ENCODE measurements at places on chromosomes 3 and 15.

GRCh38 chr3:23676093-23676492 lies 129.7 kb upstream of the UBE2E1 start:
- DNase-seq: no peak

GRCh38 chr3:100044369-100044768 lies 69.9 kb downstream of the FILIP1L start:
- DNase-seq: no peak

DNA sequence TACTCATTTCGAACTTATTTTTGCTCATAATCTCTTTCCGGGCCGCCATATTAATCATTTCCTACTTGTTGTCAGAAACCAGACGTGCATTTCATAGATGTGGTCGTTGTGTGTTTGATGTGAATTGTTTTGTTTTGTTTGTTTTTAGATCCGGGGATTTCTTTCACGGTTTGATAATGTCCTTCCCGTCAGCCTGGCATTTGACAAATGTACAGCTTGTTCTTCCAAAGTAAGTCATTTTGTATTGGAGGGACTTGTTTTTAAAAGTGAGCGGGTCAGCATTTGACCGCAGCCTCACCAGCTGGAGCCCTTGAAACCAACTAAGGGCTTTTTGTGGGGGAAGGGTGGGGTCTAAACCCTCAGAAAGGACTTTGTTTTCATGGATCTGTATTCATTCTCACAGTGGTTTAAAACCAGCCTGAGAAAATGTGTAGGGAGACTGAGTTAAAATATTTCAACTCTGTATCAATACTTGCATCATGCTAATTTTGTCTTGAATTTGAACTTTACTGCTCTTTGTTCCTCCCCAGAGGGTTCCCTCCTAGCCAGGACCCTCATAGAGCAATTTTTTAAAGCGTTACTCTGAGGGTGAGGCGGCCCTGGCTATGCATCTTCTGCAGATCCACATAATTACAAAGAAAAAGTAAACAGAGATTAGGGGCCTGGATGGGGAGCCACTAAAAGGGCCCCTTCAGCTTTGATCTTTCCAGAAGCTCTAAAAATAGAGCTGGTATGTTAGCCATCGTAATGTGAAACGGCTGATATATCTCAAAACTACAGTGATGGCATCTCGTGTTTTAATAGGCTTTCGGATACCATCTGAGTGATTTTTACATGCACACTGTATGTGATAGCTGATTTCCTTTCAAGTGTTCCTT lies 107.9 kb downstream of the ATG7 start:
- DNase-seq: no peak

- DNase-seq: no peak
These were observed 88.5 kb downstream of the XXYLT1 start for GRCh38 chr3:195182470-195182795.

DNA sequence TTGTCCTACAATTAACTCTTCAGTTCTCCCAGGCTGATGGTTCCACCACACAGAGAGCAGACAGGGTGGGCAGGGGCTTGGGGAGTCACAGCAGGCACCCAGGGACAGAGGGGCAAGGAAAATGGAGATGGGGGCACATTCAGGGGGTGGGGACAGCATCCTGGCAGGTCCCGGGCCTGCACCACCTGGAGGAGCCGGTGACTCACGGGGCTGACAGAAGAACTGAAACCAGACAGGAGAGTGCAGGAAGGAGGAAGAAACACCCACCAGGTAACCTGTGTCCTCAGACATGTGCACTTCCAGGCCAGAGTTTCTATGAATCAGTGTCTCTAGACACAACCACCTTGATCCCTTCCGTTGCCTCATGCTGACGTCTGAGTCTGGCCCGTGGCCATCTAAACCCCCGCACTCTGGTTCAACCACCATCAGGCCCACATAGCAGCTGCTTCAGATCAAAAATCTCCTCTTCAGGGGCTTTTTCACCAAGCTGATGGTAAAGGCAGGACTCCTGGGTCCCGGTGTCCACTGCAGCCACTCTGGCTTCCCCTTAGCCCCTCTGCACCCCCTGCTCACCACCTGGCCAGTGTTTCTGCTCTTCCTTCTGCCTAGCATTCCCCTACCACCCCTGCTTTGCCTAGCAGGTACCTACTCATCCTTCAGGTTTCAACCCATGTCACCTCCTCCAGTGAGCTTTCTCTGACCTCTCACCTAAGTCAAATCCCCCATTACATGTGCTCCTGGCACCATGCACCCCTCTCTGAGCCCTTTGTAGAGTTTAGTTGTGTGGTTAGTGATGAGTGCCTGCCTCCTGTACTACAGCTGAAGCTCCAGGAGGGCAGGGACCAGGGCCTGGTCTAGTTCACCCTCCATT lies 16.5 kb upstream of the CYP11A1 start:
- DNase-seq: peak; percentile 63

- peak; percentile 14 for DNase-seq
These were observed 400.2 kb upstream of the TBL1XR1 start for GRCh38 chr3:177597311-177598096.

GRCh38 chr3:194262176-194262924 lies 88.8 kb downstream of the CPN2 start:
- no peak for DNase-seq

DNA sequence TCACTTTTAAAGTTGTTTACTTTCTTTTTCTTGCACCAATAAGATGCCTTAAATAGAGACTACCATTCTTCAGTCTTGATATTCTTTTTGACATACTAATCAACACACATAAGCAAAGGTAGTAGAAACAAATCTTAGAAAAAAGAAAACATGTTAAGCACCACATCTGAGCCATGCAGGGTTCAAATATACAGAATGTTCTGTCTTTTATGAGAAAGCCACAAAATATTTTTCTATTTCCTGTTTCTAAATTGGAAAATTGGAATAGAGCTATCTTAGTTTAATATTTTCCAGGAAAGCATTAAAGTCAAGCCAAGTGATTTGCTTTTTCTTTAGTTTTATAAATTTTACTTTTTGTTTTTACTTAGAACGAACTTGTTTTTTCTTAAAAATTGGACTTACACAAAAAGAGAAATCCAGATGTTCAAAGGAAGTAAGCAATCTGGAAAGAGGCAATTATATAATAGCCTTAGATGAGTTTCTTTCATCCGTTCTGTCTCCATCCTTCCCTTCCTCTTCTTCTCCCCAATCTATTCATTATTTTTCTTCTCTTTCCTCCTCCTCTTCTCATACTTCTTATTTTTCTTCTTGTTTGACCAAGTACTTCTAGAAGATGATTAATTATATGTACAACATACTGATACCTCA lies 731.7 kb downstream of the SQOR start:
- no peak for DNase-seq

DNA sequence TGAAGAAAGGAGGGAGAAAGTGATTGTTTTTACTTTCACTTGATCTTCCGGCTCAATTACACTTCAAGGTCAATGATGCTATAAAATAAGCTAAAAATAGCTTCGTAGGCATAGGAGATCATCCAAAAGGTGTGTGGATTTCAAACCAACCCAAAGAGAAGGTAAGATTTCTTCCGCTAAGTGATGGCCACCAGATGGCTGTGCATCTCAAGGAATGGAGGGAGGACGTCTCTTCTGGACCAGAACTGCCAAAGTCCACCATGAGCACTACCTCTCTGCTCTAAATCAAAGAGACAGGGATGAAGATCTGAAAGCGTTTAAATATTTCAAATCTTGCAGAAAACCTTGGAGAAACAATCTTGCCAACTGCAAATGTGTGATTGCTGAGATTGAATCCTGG lies 199.1 kb upstream of the ZPLD1 start:
- peak; percentile 35 for DNase-seq

GRCh38 chr3:180282386-180282785 lies 245.6 kb upstream of the PEX5L start:
- no peak for DNase-seq

GRCh38 chr3:175914785-175915184 lies 1055.7 kb downstream of the NAALADL2 start:
- no peak for DNase-seq

DNA sequence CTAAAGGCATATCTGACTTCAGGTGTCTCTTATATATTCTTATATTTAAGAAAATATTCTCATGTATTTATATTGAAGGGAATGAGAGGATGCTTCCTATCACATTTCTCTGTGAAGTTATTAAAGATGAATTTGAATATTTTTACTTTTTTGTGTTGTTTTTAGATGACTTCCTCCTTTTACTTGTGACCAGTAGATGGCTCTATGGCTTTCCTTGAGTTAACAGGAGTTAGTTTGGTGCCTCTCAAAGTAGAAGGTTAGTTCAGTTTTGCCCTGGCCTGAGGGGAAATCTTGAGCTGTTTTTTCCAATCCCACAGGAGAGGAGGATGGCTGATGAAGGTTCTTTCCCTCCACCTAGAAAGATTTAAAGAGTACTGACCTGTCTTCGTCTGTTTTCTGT lies 80.7 kb downstream of the SQOR start:
- no peak for DNase-seq

GRCh38 chr3:46934498-46935167 lies 41.9 kb downstream of the CCDC12 start:
- DNase-seq: no peak

DNA sequence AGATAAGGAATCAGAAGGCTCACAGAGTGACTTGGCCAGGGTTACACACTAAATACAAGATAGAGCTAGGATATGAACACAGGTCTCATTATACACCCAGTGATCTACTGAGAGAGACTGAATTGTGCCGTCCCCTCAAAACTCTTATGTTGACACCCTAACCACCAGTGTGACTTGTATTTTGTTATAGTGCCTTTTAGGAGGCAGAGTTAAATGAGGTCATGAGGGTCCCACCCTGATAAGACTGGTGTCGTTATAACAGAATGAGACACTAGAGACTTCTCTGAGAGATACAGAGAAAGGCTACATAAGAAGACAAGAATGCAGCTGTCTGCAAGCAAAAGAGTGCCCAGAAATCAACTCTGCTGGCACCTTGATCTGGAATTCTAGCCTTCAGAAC lies 12.6 kb downstream of the KPNA1 start:
- DNase-seq: no peak

GRCh38 chr3:158403013-158403412 lies 168.0 kb upstream of the MLF1 start:
- DNase-seq: no peak

- peak; percentile 3 for DNase-seq
These were observed 6.1 kb upstream of the CHST14 start for GRCh38 chr15:40464595-40465185.

GRCh38 chr15:101004500-101004899 lies 85.3 kb downstream of the LRRK1 start:
- DNase-seq: no peak

DNA sequence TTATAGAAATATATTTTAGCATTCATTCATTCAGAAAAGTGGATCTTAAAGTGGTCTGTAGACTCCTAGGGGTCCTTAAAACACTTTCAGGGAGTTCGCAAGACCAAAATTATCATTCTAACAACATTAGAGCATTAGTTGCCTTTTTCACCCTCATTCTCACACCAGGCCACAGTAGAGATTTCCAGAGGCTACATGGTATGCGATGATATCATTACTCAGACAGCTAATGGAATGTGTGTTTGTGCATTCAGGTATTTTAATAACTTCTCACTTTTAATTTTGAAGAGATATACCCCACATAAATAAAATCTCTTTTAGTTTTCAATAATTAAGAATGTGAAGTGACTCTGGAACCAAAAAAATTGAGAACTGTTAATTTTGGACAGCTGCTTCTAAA lies 206.9 kb downstream of the NSUN3 start:
- DNase-seq: no peak

GRCh38 chr3:187931101-187931500 lies 185.8 kb upstream of the BCL6 start:
- DNase-seq: no peak

- no peak for DNase-seq
These were observed 216.0 kb downstream of the DIPK2A start for GRCh38 chr3:144187531-144188210.

DNA sequence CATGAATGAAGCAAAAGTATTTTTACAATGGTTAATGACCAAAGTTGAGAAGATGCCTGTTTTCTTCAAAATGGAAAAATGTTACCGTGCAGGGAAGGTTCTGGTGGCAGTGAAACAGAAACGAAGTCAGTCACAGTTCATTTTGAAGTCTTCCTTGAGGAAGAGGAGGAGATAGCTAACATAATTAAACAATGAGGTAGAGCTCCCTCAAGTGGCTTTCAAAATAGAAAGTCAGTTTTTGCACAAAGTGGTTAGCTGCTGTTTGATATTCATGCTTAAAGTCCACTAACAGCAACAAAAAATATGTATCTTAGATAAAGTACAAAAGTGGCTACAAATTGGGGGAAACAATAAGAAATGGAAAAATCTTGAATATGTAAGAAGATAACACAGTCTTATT lies 87.3 kb downstream of the TFG start:
- no peak for DNase-seq

DNA sequence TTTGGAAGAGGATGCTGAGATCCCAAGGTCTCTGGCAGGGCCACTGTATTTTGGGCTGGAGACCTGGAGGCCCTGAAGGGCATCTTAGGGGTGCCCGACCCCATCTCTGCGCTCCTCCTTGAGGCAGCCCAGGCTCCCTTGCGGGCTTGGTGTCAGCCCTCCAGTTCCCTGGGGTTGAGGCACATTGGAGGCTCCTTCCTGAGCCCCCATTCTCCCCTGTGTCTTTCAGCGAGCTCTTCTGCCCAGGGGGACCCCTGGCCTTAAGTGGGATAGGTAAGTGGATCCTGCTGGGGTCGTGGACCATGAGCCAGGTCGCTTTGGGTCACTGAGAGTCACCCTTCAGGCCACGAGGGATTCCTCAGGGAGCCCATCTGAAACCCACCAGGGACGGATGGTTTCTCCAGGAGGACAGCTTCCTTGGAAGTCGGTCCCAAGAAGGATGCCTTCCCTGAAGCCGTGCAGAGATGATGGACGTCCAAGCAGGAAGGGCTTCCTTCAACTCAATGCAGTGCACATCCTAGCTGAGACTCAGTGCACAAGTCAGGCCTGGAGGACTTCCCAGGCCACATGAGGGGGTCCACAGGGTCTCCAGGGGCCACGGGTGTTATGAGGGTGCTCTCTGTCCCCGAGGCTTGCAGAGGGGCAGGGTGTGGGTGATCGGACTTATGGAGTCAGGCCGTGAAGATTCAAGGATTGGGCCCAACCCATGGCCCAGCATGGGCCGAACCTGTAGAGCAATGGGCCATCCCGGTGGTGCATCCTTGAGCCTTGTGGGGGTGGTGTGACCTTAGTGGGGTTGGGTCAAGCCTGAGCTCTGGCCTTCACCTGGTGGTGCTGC lies 224.3 kb downstream of the SNRPN start:
- no peak for DNase-seq

DNA sequence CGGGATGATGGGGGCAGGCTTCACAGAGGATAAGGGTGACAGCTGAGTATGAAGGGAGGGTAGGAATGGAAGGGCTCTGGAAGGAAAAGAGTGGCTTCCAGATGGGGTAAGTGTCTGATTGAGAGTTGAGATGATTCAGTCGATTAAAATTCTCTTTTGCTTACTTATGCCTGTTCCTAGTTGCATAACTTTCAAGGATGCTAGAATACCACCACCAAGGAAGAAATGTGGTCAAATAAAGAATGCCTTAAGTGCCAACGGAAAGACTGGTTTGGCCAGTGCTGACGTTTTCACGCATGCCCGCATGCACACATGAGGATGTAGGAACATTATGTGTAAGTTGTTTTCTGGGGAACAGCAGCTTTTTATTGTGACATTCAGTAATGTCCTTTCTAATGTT lies 263.4 kb upstream of the WNT5A start:
- DNase-seq: no peak
